ENCODE measurements at places on chromosomes 16 and 17. TPM values are rescaled to one million over a fixed set of nuclear protein-coding genes. Genes with fewer than 3 reads are reported as not detected.

KIF2B gene
- total RNA-seq = not detected

SKAP1 gene
- 0.18 TPM for total RNA-seq

NAE1 gene
- total RNA-seq = 61.5 TPM

ASGR1 gene
- total RNA-seq = 1.2 TPM

SPNS2 gene
- 7.3 TPM for total RNA-seq

CCT6B gene
- 1.5 TPM for total RNA-seq

GNAO1 gene
- total RNA-seq = 0.38 TPM

SGSM2 gene
- 38.9 TPM for total RNA-seq

KRT33B gene
- total RNA-seq = not detected

All from A549 treated with CORT108297 at 1 μM for 4 hours (cell line).